ENCODE measurements at places on chromosomes 11 and 22. TPM values are rescaled to one million over a fixed set of nuclear protein-coding genes. Genes with fewer than 3 reads are reported as not detected.

DNA sequence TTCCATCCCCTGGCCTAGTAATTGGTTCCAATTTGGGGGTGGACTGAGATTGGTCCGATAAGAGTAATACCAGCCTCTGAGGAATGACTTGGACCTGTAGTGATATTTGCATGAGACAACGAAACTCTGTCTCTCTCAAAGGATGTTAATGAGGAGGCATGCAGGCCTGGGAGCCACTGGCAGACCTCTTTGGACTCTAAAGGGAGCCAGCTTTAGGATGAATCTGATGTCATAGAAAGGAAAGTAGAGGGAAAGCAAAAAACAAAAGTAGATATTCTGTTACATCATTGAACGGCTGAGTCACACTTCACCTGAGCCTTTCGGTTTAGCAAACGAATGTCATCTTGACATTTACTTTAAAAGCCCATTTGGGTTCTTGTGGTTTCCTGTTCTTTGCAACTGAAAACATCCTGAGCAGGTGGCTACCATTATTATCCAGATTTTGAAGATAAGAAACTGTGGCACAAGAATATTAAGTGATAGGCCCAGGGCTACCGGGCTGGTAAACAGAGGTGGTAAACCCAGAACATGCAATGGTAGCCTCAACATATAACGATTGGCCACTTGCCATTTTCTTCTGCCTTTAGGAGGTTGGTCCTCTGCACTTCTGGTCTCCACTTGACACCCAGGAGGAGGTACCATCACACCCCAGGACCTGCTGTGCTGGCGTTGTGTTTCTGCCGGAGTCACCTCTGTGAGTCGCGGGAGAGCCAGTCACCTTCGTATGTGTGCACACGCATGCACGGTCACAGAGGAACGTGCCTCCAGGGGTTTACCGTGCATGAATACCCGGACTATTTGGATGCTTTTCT is 42.7 kb downstream of the RTL6 start:
- H3K4me3 ChIP-seq = peak overlapping the region; percentile 79
- H3K36me3 ChIP-seq = peaks cover 14% of the 10 kb centered on the region
- peaks cover 34% of the 10 kb centered on the region for H3K4me1 ChIP-seq
- H3K27me3 ChIP-seq = no peaks in the 10 kb centered on the region

DNA sequence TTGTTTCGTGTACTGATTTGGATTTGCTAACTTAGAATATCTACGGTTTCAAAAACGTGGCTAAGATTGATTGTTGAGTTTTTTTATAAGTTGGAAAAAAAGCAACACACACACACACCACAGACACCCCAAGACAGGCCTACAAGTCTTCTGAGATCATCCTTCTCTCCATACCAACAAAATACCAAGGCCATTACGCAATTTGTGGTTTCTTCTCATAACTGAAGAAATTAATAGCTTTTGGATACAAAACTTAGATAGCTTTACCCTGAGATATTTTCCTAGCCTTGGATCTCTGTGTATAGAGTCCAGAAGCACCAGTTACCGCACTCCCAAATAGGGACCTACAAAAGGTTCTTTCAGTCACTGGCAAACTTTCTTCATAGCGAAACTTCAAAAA is 113.6 kb downstream of the SIK3 start:
- H3K27ac ChIP-seq = no peak overlapping the region
- H3K4me1 ChIP-seq = peaks cover 47% of the 10 kb centered on the region

The TSSK2 gene
- not detected for total RNA-seq

GRCh38 chr11:2092464-2092910 is 46.7 kb downstream of the IGF2 start:
- no peak overlapping the region for H3K4me3 ChIP-seq
- peak; percentile 20 for DNase-seq
- no peaks in the 10 kb centered on the region for H3K36me3 ChIP-seq

The SNX19 gene
- total RNA-seq = 49.4 TPM

DNA sequence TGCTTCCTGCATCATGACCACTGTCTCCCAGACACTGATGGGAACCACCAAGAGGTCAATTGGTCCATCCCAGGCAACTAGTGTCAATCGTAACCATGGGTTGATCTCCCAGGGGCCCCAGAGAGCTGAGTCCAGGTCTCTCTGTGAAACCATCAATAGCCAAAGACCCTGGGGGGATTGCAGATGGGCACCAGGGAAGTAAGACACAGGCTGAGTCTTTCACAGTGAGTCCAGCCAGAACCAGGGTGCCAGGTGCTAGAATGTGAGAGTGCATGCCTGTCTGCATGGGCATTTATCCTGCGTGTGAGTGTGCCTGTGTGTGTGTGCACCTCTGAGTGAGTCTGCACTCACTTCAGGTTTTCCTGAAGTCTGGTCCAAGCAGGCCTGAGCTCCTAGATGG is 45.3 kb upstream of the TTC12 start:
- no peak overlapping the region for H3K4me3 ChIP-seq
- H3K36me3 ChIP-seq = no peaks in the 10 kb centered on the region
- no peaks in the 10 kb centered on the region for H3K4me1 ChIP-seq
- H3K27me3 ChIP-seq = peaks cover 5% of the 10 kb centered on the region
- DNase-seq = no peak

DNA sequence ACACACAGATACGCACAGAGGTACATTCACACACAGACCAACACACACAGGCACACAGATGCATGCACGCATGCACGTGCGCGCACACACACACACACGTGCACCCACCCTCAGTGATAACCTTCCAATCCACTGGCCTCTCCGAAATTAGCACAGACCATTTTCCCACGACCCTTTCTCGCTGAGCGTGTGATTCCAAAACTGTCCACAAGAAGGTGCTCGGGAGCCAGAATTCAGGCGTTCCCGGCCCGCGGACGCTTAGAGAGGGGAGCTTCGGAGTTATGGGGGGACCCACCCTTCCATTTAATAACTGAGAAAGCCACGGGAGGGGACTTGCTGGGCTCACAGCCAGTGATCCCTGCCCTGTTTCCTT is 33.8 kb upstream of the SLC35C1 start:
- DNase-seq = peak; percentile 79
- peaks cover 4% of the 10 kb centered on the region for H3K27me3 ChIP-seq
- no peaks in the 10 kb centered on the region for H3K36me3 ChIP-seq
- peaks cover 3% of the 10 kb centered on the region for H3K4me1 ChIP-seq

GRCh38 chr22:19986011-19986409 is 30.6 kb downstream of the ARVCF start:
- no peak overlapping the region for H3K27ac ChIP-seq
- peaks cover 4% of the 10 kb centered on the region for H3K27me3 ChIP-seq
- H3K4me3 ChIP-seq = peak overlapping the region; percentile 28
- H3K36me3 ChIP-seq = no peaks in the 10 kb centered on the region
- no peaks in the 10 kb centered on the region for H3K4me1 ChIP-seq

The SLC37A2 gene
- 3.5 TPM for total RNA-seq

DNA sequence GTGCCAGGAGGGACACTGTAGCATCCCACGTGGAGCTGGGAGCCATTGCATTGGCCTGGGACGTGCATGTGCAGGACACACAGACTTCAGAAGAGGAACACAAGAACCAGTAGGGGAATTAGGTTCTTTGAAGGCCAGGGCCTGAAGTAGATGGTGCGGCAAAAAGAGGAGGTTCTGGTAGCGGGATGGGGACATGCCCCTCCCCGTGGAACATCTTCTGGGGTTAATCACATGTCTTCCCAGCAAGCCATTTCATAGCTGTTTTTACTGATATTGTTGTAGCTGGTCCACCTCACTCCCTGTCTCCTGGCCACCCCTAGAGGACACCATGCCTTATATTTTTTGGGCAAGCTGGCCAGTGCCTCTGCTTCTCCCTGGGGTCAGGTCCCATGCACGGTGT is 74.3 kb downstream of the SCN3B start:
- H3K4me3 ChIP-seq = no peak overlapping the region
- no peak for DNase-seq
- peaks cover 6% of the 10 kb centered on the region for H3K36me3 ChIP-seq
- no peak overlapping the region for H3K27ac ChIP-seq
- no peaks in the 10 kb centered on the region for H3K27me3 ChIP-seq

The CD3G gene
- total RNA-seq = 199 TPM

- H3K4me1 ChIP-seq = peaks cover 5% of the 10 kb centered on the region
- H3K27ac ChIP-seq = no peak overlapping the region
- H3K36me3 ChIP-seq = peaks cover 9% of the 10 kb centered on the region
- peak; percentile 7 for DNase-seq
- H3K4me3 ChIP-seq = no peak overlapping the region
These were observed 23.4 kb downstream of the ASPHD2 start for GRCh38 chr22:26452236-26453016.

DNA sequence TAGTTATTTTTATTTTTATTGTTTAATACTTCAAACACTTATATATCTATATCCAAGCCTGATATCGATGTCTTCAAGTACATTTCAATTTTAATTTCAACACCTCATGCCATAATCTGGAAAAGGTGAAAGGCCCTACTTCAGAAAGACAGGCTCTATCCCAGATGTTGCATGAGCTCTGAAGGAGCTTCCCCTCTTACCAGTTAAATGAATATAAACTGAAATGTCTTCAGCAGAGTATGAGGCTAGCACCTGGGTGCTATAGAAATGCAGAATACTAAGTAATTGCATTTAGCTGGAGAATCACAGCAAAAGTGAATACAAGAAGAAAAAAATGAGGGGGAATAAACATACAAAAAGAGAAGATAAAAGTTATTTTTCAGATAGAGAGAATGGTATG is 11.5 kb upstream of the GRIA4 start:
- DNase-seq = no peak
- H3K4me3 ChIP-seq = no peak overlapping the region
- no peak overlapping the region for H3K27ac ChIP-seq
- H3K36me3 ChIP-seq = no peaks in the 10 kb centered on the region

The LARGE2 gene
- total RNA-seq = 2.7 TPM

The PHF21B gene
- not detected for total RNA-seq

- peaks cover 3% of the 10 kb centered on the region for H3K27me3 ChIP-seq
- DNase-seq = no peak
- H3K4me1 ChIP-seq = no peaks in the 10 kb centered on the region
- H3K27ac ChIP-seq = no peak overlapping the region
- H3K4me3 ChIP-seq = no peak overlapping the region
These were observed 186.8 kb downstream of the FAM181B start for GRCh38 chr11:82546661-82547557.

The FAM180B gene
- total RNA-seq = not detected

DNA sequence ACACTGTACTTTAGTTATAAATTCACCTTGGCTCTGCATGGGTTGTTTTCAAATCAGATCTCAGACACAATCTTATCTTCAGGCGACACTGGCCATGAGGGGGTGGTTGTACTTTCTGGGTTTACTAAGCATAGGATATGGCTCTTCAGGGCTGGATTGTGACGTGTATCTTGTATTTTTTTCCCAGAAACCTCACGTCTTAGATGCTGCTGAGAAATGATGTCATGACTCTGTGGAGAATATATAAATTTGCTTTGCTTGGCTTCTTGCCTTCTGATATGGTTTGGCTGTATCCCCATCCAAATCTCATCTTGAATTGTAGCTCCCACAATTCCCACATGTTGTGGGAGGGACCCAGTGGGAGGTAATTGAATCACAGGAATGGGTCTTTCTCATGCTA is 82.8 kb upstream of the VSTM5 start:
- H3K4me3 ChIP-seq = no peak overlapping the region
- H3K36me3 ChIP-seq = no peaks in the 10 kb centered on the region
- H3K27me3 ChIP-seq = peaks cover 2% of the 10 kb centered on the region
- no peak overlapping the region for H3K27ac ChIP-seq

GRCh38 chr22:48824712-48825651 is 1002.7 kb downstream of the BRD1 start:
- DNase-seq = no peak
- H3K4me3 ChIP-seq = no peak overlapping the region
- no peaks in the 10 kb centered on the region for H3K27me3 ChIP-seq
- H3K27ac ChIP-seq = no peak overlapping the region

DNA sequence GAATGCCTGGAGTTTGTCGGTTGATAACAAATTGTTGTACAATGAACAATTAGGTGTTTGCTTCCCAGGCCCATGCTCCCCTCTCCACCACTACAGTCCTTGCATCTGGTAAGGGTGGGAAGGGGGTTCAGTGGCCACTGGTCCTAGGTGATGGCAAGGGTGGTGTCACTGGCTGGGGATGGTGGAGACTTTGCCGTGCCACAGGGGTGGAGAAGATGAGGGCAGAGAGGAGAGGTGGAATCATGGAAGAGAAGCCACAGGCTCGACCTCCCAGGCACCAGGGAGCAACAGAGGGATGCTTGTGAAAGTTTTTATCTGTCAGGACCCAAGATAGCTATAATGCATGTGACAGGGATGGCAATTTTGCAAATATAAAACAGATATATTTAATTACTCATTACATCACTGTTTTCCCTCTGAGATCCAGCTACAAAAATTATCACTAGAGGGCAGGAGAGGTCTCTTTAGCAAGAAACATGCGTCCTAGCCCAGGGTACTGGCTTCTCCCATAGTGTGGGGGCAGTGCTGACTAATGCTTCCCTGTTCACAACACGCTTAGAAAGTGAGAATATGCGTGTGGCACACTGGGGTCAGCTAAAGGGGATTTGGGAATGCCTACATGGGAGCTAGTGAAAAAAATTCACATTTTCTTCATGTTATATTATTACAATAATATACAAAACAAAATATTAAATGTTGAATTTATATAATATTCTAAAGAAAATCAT is 49.0 kb upstream of the AMPD3 start:
- H3K27me3 ChIP-seq = peaks cover 4% of the 10 kb centered on the region
- H3K4me3 ChIP-seq = no peak overlapping the region
- DNase-seq = no peak

GRCh38 chr22:45997077-45997776 is 20.3 kb upstream of the WNT7B start:
- no peak overlapping the region for H3K4me3 ChIP-seq
- peaks cover 4% of the 10 kb centered on the region for H3K27me3 ChIP-seq
- no peaks in the 10 kb centered on the region for H3K36me3 ChIP-seq
- H3K27ac ChIP-seq = peak overlapping the region; percentile 76
- H3K4me1 ChIP-seq = peaks cover 6% of the 10 kb centered on the region

DNA sequence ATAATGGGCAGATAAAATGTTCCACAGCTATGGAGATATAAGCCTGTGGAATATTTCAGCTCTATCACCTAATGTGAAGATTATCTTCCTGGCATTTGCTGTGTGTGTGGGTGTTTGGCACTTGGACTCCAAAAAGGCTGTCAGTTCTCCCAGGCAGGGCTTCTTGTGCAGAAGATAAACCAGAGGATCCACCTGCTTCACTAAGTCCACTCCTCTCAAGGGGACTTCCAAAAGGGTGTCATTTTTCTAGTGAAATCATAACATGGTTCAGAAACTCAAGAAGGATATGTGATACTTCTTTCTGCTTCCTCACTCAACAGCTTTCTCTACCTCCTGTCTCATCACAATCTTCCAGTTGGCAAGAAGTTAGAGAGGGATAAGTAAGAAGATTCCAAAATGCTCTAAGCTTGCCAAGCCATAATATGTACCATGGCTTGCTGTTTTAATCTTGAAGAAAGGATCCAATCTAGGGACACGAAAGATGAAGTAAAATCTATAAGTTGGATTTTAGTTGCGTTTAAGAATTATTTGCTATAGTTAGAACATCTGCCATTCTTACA is 206.2 kb upstream of the MTMR2 start:
- H3K27me3 ChIP-seq = no peaks in the 10 kb centered on the region
- peaks cover 26% of the 10 kb centered on the region for H3K36me3 ChIP-seq
- DNase-seq = no peak
- H3K4me1 ChIP-seq = peaks cover 15% of the 10 kb centered on the region
- H3K27ac ChIP-seq = no peak overlapping the region
